Esophagus muscularis mucosa (tissue), 4 donors: ENCODE measurements at places on chromosomes 1 and 21. TPM values are rescaled to one million over a fixed set of nuclear protein-coding genes. Genes with fewer than 3 reads are reported as not detected.

DNA sequence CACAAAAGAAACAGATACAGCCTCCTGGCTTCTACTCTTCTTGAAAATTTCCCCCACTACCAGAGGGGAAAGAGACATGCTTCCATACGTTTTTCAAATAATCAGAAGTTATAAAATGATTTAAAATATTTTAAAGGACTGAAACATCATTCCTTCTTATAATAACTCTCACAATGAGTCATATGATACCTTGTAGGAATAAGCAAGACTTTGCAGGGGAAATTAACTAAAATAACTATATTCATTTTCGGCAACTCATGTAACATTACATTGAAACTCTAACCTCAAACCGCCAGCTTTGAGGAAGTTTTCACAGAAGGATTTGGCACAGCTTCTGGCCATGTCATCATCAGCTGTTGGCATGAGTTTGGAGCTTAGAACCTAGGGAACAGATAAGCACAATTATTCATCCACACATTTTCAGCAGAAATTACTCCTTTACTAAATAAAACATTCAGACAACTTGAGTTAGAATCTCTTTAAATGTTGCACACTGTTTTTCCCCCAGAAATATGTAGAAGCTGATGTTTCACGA, 85.9 kb downstream of the USP24 start:
- H3K36me3 ChIP-seq = peaks cover 94% of the 10 kb centered on the region
- no peaks in the 10 kb centered on the region for H3K27me3 ChIP-seq
- no peaks in the 10 kb centered on the region for H3K4me1 ChIP-seq
- H3K4me3 ChIP-seq = no peak overlapping the region

The EDARADD gene
- 1.6 TPM for total RNA-seq

- no peak overlapping the region for H3K27ac ChIP-seq
- H3K27me3 ChIP-seq = no peaks in the 10 kb centered on the region
- H3K4me3 ChIP-seq = no peak overlapping the region
- H3K4me1 ChIP-seq = peaks cover 36% of the 10 kb centered on the region
- no peak for DNase-seq
- no peaks in the 10 kb centered on the region for H3K36me3 ChIP-seq
Measured at GRCh38 chr1:30705698-30706097, 17.7 kb downstream of the MATN1 start.

GRCh38 chr1:69088571-69088970, 479.2 kb upstream of the LRRC7 start:
- H3K27ac ChIP-seq = no peak overlapping the region
- no peaks in the 10 kb centered on the region for H3K36me3 ChIP-seq
- no peaks in the 10 kb centered on the region for H3K27me3 ChIP-seq
- no peak overlapping the region for H3K4me3 ChIP-seq

GRCh38 chr1:190323530-190323929, 154.1 kb downstream of the BRINP3 start:
- no peak overlapping the region for H3K4me3 ChIP-seq
- DNase-seq = no peak
- H3K36me3 ChIP-seq = no peaks in the 10 kb centered on the region
- H3K4me1 ChIP-seq = no peaks in the 10 kb centered on the region
- H3K27ac ChIP-seq = no peak overlapping the region

The CTSS gene
- 40.9 TPM for total RNA-seq

GRCh38 chr1:144101397-144102045, 129.7 kb upstream of the FAM72C start:
- H3K36me3 ChIP-seq = no peaks in the 10 kb centered on the region
- no peak overlapping the region for H3K27ac ChIP-seq
- H3K27me3 ChIP-seq = no peaks in the 10 kb centered on the region
- H3K4me3 ChIP-seq = no peak overlapping the region
- H3K4me1 ChIP-seq = no peaks in the 10 kb centered on the region

- no peaks in the 10 kb centered on the region for H3K4me1 ChIP-seq
- no peaks in the 10 kb centered on the region for H3K36me3 ChIP-seq
- H3K4me3 ChIP-seq = no peak overlapping the region
- DNase-seq = peak; percentile 82
- no peaks in the 10 kb centered on the region for H3K27me3 ChIP-seq
- no peak overlapping the region for H3K27ac ChIP-seq
Measured at GRCh38 chr21:32197896-32198295, 81.0 kb downstream of the MIS18A start.

The PACC1 gene
- total RNA-seq = 2.2 TPM

DNA sequence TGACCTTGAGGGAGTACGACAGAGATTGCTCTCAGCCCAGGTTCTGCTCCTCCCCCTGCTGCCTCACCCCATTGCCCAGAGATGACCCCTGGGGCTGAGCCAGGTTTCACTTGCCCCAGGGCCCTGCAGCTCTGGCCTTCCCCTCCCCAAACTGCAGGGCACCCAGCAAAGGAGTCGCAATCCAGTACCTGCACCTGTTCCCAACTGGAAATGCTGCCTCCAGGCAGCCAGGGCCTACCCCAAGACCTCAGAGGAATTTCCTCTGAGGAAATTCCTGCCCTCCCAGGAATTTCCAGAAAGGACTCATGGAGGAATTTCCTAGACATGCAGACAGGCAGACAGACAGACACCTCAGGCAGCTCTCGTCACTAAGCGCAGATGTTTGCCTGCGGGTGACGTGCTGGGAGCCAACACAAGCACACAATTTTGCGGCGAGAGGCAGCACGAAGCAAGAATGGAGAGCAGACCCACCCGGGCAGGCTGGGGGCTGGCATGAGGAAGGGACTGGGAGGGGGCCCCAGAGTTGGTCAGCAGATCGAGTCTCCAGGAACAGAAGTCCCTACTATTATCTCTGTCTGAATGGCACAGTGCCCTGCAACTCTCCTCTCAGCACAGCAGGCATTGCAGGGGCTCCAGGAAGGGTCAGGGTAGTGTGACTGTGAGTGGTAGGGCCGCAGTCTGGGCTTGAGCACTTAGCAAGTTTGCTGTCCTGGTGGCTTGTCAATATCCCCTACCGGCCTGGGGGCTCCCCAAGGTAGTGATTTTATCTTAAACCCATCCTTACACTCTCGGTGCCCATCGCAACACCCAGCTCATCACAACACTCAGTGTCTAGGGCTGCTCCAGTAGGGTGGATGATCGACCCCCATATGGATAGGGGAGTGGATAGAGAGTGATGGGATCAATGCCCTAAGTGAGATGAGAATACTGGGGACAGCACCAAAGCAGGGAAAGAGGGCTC, 2.9 kb upstream of the EFNA1 start:
- no peaks in the 10 kb centered on the region for H3K36me3 ChIP-seq
- H3K4me1 ChIP-seq = peaks cover 42% of the 10 kb centered on the region
- no peak overlapping the region for H3K27ac ChIP-seq
- H3K4me3 ChIP-seq = no peak overlapping the region
- no peak for DNase-seq

DNA sequence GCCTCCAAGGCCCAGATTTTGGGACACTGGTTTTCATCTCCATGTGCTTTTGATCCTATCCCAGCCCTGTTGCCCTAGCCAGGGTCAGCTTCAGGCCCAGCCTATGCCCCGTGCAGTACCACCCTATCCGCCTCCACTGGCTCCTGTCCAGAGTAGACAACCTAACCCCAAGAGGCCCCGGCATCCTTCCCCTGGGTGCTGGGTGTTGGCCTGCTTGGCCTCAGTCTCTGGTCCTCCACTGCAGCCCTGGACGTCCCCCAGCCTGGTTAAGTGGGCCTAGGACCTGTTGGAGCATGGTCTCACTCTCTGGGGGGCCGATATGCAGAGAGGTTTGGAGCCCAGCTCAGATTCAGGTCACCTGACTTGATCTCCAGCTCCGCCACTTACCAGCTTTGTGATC, 1.6 kb downstream of the CSF3R start:
- no peak for DNase-seq
- no peak overlapping the region for H3K27ac ChIP-seq
- H3K27me3 ChIP-seq = no peaks in the 10 kb centered on the region
- H3K36me3 ChIP-seq = no peaks in the 10 kb centered on the region
- H3K4me3 ChIP-seq = no peak overlapping the region

GRCh38 chr1:33295023-33295422, 25.9 kb downstream of the A3GALT2 start:
- H3K27me3 ChIP-seq = no peaks in the 10 kb centered on the region
- H3K36me3 ChIP-seq = peaks cover 37% of the 10 kb centered on the region
- H3K27ac ChIP-seq = peak overlapping the region; percentile 48
- H3K4me1 ChIP-seq = peaks cover 15% of the 10 kb centered on the region
- no peak overlapping the region for H3K4me3 ChIP-seq

GRCh38 chr21:44742418-44743153, 31.2 kb upstream of the TSPEAR start:
- no peaks in the 10 kb centered on the region for H3K4me1 ChIP-seq
- H3K27ac ChIP-seq = no peak overlapping the region
- no peaks in the 10 kb centered on the region for H3K36me3 ChIP-seq
- no peaks in the 10 kb centered on the region for H3K27me3 ChIP-seq

DNA sequence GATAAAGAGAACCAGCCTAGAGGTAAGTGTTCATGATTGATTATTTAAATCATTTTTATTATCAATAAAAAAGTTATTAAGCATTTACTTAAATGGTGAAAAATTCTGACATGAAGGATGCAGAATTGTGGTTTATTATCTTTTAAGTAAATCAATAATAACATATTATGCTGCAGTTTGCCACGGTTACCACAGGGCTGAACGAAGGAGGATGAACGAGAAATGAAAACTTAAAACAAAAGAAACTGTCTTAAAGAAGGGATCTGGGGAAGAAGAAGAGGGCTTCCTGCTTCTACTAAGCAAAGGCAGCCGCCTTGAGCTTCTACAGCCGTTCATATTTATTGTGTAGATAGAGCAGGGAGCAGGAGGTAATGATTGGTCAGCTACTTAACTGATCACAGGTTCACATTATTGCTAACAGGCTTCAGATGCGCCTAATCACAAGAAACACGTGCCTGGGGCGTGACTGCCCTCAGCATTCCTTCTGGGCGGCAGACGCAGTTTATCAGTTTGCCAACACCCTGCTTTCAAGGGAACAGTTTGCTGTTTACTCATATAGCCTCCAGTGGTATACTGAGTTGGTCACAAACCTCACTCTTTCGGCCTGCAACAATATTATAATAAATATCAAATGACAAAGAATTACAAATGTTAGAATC, 5.8 kb upstream of the FNBP1L start:
- no peak overlapping the region for H3K27ac ChIP-seq
- H3K36me3 ChIP-seq = no peaks in the 10 kb centered on the region
- no peaks in the 10 kb centered on the region for H3K27me3 ChIP-seq
- DNase-seq = no peak
- peaks cover 4% of the 10 kb centered on the region for H3K4me1 ChIP-seq

GRCh38 chr1:4562321-4562720, 92.1 kb upstream of the AJAP1 start:
- no peaks in the 10 kb centered on the region for H3K36me3 ChIP-seq
- H3K27me3 ChIP-seq = peaks cover 52% of the 10 kb centered on the region
- DNase-seq = no peak
- H3K4me1 ChIP-seq = no peaks in the 10 kb centered on the region
- no peak overlapping the region for H3K27ac ChIP-seq

DNA sequence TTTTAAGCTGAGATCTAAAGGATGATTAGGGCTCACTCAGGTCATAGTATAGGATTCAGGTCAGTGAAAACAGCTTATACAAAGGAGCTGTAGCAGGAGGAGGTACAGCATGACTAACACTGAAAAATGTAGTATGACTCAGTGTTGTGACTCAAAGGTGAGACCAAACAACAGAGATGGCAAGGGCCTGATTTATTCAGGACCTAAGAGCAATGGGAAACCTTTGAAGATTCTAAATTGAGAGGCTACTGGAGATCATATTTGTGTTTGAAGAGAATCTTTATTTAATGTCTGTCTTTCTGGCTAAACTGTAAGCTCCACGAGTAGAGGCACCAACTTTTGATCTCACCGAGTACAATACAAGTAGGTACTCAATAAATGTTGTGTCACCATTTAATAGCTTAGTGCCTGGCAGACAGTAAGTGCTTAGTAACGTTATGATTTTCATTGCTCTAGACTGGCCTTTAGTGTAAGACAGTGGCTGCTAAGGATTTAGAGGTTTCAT, 43.5 kb downstream of the PRKAA2 start:
- no peak overlapping the region for H3K27ac ChIP-seq
- H3K4me1 ChIP-seq = peaks cover 4% of the 10 kb centered on the region
- no peaks in the 10 kb centered on the region for H3K27me3 ChIP-seq
- no peak for DNase-seq
- no peak overlapping the region for H3K4me3 ChIP-seq

DNA sequence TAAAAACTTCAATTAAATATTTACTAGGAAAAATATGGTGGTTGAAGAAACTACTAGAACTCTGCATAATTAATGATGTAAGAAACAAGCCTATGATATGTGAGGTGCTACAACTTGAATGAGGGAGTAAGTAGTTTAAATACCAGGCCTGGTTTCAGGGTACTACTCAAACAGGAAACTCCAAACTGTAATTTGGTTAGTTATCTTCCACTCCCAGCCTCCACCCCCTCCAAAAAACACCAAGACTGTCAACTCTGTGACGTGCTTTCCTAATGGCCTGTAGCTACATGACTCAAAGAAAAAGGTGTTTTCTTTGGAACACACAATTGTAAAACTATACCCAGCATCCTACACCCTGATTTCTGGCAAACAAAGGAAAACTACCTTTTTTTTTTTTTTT, 55.9 kb upstream of the RCC1 start:
- no peak for DNase-seq
- no peak overlapping the region for H3K4me3 ChIP-seq
- H3K4me1 ChIP-seq = no peaks in the 10 kb centered on the region

- peak overlapping the region; percentile 70 for H3K4me3 ChIP-seq
- DNase-seq = peak; percentile 96
- peaks cover 25% of the 10 kb centered on the region for H3K36me3 ChIP-seq
- H3K27ac ChIP-seq = peak overlapping the region; percentile 96
- H3K4me1 ChIP-seq = peaks cover 74% of the 10 kb centered on the region
- no peaks in the 10 kb centered on the region for H3K27me3 ChIP-seq
Measured at GRCh38 chr1:6601049-6601922, 1.4 kb downstream of the KLHL21 start.

GRCh38 chr1:112239683-112240330, 156.2 kb upstream of the CTTNBP2NL start:
- no peaks in the 10 kb centered on the region for H3K4me1 ChIP-seq
- no peak overlapping the region for H3K27ac ChIP-seq
- no peaks in the 10 kb centered on the region for H3K36me3 ChIP-seq
- no peak for DNase-seq

The CADM3 gene
- 24.3 TPM for total RNA-seq
